ENCODE measurements at places on chromosomes 3 and 15.

DNA sequence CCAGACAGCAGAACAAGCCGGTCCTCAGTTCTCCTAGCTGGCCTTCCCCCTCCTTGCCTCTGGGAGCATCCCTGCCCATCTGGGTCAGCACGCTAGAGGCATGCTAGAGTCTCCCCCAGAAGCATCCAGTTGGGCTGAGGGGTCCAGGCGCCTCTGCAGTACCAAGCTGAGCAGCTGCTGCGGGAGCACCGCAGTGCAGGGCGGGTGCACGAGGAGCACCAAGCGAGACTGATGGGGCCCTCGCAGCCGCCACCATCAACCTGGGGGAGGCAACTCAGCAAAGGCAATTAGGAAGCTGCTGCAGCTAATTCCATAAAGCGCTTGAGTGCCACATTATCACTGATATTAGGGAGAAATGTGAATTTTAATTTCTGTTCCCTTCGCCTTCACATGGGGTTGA lies 12.4 kb downstream of the CACNA2D3 start:
- DNase-seq = no peak

- DNase-seq = no peak
Measured at GRCh38 chr3:141286856-141287255, 55.2 kb downstream of the PXYLP1 start.

DNA sequence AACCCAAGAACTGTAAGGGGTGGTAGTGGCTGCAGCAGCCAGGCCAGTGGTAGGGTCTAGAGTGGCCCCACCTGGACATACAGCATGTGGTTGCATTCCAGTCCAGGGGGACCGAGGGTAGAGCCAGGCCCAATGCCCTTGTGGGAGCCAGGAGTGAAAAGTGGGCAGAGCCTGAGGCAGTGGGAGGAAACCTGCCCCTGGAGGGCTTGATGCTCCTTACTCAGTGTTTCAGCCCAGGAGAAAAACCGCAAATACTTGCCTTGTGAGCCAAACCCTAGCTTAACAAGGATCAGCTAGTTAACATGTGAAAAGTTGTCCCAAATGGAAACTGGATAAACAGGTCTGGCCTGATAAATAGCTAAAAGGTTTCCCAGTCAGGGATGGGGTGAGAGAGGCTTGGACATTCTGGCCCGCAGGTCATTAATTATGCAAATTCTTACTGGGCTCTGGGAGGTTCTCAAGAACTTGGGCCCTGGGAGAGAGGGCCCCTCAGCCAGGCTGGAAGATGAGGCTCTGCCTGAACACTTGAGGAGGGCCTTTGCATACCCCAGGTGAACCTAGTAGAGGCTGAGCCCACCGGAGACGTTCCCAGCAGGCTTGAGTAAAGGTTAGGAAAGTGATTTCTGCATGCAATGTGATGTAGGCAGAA lies 222.1 kb downstream of the THSD4 start:
- DNase-seq = no peak

- no peak for DNase-seq
Measured at GRCh38 chr15:62482785-62483429, 317.8 kb upstream of the C2CD4B start.

- no peak for DNase-seq
Measured at GRCh38 chr15:63088533-63089245, 33.0 kb upstream of the LACTB start.

DNA sequence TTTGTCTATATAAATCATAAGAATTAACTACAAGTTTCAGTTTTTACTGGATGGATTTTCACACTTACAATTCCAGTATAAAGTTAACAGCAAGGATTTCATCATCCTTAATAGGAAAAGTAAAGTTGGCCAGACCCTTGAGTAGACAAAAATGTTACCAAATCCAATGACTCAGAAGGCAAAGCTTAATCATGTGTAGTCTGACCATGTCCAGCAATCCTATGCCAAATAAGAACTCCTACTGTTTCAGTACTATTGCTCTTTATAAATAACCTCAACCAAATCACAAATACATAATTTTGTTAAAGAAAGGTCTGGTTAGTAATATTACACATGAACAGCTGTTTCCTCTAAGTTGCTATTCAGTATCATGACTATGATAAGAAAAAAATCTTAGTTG lies 35.0 kb downstream of the PLOD2 start:
- no peak for DNase-seq

GRCh38 chr3:70020906-70021660 lies 21.6 kb downstream of the SAMMSON start:
- no peak for DNase-seq

DNA sequence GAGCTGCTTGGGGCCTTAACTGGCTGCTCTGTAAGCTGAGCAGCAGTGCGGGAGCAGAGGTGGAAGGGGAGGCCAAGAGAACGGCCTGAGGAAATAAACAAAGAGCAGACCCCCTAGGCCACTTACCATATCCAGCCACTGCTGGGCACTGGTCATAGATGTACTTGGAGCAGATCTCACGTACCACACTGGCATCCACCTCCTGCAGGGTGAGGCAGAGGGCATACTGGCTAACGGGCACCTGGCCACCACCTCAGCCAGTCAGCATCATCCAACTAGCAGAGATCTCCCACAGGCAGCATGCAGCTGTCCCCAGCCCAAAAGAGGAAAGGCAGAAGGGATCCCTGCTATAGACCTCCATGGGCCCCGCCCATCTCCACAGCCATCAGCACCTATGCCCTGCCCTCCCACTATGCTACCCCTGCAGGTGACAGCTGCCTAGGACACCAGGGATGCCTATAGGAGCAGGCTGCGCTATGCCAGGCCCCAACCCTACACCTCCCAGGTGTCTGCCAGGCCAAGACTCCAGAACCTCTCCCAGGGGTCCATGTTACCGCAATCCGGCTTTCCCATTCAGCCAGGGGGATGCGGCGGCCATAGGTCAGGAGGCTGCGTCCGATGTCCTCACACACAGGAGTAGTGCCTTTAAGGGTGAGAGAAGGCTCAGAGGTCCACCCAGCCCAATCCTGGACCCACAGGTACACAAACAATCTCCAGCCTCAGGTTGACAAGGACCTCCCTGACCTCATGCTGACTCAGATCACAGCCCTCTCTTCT lies 4.6 kb upstream of the COL7A1 start:
- DNase-seq = no peak

- no peak for DNase-seq
Measured at GRCh38 chr15:49320351-49320750, 102.7 kb upstream of the FGF7 start.

DNA sequence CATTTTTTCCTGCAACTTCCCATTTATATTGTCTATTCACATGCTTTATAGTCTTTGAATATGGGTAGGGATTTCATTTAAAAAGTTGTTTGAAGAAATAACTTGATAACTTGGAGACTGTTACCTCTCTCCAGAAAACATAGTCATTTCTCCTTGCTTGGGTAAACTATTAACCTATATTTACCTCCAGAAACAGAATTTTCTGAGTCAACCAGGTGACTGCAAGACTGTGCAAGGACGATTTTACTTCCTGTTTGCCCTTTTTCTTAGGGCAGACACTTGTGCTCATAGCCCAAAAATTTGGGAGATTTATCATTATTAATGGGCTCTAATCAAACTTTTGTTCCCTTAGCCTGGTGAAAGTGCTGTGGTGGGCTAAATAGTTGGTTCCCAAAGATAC lies 14.3 kb upstream of the MOBP start:
- DNase-seq = no peak

DNA sequence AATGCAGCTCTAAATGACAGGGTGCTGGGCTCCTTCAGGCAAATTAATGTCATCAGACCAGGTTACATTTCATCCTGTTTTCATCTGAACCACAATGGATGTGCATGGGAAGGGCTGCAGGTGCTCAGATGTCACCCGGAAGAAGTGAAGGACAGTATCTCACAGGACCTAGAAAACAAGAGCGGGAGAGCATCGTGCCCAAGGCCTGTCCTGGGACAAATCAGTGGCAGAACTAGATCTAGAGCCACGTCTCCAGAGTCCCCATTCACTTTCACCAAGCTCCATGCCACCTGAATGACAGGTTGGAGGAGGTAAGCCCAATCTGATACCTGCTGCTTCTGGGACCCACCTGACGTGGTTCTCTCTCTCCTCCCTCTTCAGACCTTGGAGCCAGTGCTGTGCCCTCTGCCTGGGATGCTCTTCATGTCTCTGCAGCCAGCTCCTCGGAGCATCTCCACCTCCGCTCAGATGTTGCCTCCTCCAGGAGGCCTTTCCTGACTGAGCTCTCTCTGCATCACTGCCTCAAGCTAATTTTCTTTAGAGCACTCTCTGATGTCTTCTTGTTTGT lies 77.3 kb downstream of the CPN2 start:
- DNase-seq = no peak
